HFF-Myc (cell line): ENCODE measurements at places on chromosomes 1 and 21.

DNA sequence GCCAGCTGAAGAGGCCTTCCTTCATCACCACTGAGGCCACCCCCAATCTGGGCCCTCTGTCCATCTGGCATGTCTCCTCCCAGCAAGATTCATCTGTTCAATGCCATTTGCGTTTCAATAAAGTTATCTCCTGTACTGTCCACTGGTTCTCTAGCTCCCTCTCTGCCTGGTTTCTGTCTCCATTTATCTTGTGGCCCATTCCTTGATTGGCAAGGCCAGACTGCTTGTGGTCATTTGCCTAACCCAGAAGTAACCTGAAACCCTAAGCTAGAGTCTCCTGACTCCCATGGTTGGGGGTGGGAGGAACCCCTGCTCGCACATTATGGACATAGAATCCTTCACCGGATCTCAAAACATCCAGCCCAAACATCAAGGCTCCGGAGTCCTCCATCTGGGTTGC, 2.1 kb upstream of the IPO9 start:
- no peak for DNase-seq

DNA sequence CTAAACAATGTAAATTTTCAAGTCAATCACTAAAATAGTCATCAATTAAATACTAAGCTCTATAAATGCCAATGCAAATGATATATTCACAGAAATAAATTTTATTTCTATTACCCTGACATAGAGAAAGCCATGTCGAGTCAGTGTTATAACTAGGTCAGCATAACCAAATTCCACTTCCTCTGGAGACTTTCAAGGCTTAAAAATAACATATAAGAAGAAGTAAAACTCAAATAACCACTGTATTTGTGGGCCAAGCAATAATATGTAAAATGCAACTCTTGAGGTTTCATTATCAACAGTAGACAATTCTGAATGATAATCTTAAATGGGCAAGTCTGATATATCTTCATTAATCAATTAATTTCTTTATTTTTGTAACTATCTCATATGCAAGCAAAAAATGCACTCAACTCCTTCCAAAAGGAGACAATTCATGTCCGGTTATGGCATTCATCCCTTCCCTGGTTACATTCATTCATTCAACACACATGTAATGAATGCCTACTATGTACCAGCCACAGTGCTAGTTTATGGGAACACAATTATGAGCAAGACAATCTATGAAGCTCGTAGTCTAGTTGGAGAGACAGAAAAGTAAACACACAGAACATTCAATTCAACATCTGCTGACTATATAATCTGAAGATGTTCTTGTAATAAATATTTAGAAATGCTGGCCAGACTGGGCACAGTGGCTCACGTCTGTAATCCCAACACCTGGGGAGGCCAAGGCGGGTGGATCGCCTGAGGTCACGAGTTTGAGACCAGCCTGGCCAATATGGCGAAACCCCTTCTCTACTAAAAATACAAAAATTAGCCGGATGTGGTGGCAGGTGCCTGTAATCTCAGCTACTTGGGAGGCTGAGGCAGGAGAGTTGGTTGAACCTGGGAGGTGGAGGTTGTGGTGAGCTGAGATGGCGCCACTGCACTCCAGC, 37.1 kb upstream of the CAP1 start:
- DNase-seq = no peak

DNA sequence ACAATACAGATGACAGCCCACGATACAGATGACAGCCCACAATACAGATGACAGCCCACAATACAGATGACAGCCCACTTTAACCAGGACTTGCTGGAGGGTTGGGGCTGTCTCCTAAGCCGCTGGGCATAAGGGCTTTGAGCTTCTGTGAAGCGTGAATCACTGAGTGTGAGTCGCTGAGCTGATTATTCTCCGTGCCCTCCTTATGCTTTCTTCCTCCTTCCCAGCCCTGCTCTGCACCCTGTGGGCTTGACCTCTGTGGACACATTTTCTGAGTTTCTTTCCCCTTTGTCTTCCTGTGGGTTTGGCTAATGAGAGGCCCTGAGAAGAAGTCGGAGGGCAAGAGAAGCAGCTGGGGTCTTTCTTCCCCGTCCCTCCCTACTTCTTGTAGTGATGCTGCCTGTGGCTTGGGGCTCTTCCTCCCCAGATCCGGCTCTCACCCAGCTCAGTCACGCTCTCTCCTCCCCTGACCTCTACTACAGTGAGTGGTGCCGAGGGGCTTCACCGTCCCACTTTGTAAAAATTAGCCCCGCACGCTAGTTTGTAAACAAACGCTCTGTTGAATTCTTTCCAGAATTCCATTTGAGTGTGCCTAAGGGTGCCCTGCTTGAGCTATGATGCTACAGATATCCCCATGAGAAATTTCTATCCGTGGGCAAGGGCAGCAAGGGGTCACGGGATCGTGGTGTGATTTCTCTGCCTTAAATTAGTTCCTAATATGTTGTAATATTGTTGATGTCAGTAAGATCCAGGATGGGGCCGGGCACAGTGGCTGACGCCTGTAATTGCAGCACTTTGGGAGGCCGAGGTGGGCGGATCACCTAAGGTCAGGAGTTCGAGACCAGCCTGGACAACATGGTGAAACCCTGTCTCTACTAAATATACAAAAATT, 46.4 kb upstream of the SOD1 start:
- no peak for DNase-seq

DNA sequence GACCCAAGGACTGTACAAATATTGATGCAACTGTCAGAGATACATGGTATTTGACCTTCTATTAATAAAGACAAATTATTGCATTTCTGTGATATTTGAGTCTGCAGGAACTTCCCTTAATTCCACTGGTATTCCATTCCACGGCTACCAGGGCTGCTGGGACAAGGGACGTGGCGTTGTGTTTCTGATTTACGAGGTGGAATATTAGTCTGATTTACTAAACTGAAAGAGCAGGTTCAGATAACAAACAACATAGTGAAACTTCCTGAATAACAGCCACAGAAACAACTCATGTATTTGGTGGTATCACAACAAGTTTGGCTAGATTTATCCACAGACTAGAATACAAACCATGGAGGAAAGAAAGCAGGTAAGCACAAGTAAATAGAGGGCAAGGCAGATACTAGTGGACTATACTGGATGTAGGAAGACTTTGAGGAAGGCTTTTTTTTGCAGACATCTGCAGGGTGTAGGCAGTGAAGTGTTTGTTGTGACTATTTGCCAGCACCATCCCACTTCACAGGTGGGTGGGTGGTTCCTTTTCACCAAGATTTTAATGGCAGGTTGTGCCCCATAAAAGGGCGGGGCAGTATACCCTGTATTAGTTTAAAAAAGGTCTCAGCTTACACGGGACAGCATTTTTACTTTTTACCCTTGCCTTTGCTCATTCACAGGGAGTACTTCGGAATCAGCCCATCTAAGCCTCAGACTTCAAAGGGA, 100.4 kb downstream of the FGGY start:
- DNase-seq = no peak

DNA sequence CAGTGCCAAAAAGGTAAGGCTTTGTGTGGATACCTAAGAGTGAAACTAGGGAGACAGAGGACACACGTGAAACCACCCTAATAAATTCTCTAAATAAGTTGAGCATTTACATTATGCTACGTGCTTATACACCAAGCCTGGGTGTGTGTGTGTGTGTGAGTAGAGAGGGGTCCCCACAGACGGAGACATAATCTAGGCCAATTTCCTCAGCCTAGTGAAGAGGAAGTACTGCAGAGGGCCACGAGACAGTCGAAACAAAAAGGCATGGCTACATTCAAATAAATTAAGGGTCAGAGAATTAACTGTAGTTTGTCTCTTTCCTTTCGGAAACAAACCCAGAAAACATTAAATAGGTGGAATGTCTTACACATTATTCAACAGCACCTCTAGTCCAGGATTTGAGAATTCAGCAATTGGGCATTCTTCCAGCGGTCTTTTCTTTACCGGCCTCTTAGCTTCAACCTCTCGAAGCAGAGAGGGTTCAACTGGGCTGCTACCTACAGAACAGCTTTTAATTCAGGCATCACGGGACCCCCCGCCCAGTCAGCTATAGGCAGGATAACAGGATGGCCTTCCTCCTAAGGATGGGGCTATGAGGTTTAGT, 75.0 kb downstream of the DESI2 start:
- no peak for DNase-seq

- peak; percentile 29 for DNase-seq
Measured at GRCh38 chr1:77831976-77832711, 52.7 kb downstream of the MIGA1 start.

- DNase-seq = no peak
Measured at GRCh38 chr1:22582661-22583635, 19.7 kb downstream of the EPHA8 start.

DNA sequence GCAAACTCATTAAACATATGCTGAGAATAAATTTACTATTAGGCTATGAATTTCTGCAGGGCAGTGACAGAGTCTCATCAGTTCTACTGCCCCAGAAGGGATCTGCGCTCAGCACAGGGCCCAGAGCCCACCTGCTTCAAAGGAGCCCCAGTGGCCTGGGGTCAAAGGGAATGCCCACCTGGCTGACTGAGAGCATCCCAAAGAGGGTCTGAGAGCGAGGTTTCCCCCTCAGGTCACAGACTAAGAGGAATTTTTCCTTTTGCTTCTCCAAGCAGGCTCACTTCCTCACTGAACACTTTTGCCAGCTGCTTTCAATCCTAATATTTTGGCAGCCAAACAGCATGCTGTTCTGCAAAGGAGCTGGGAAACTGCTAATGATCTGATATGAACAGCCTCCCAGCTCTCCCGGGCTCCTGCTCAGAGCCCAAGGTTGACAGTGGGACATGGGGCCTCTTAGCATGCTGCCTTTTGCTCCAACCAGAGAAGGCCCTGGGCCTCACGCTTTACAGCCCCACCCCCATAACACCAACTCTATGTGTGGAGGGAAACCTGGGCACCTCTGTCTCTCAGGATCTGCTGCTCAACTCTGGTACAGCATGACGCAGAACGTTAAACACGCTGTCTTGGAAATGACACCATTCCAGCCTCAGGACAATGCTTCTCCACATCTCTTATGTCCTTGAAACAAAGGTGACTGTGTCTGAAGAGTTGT, 70.7 kb upstream of the SYT6 start:
- DNase-seq = no peak

GRCh38 chr1:230356190-230356589, 69.9 kb downstream of the PGBD5 start:
- no peak for DNase-seq

- DNase-seq = peak; percentile 71
Measured at GRCh38 chr1:210598135-210598652, 269.5 kb downstream of the HHAT start.
